ENCODE measurements at places on chromosomes 6 and 20. TPM values are rescaled to one million over a fixed set of nuclear protein-coding genes. Genes with fewer than 3 reads are reported as not detected.

DNA sequence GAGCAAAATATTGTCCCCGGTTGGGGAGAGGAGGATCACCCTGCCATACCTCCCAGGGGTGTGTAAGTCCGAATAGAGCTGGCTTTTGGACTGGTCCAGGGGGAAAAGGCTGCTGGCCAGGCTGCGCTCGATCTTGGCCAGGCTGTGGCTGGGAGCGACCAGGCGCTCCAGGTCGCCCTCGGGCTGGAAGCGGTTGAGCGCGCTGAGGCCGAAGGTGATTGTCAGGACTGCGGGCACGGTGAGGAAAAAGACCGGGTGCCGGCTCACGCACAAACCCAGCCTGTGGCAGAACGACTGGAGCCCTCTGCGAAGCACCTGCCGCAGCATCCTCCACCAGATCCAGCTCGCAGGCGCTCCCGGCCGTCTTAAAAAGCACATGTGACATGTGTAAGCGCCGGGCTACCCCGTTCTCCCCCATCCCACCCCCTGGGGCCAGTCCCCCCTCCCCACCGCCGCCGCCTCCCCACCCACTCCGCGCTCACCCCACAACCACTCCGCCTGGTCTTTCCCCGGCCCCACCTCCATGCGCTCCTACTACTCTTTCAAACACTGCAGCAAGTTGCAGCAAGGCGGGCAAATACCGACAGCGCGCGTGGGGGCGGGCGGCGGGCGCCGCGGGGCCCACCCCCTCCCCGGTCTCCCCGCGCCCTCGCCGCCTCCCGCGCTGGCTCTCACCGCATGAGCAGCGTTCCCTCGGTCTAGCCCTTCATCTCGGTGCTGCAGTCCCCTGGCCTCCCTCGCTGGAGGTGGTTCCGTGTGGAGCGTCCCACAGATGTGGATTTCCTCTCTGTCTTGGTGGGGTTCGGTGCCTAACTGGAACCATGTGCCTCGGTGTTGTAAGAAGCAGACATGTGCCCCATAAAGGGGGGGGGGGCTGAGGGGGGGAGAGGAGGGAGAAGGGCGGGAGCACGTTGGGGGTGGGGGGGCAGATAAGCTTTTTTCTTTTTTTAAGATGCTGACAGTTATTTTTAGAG lies 42.4 kb downstream of the PTCHD4 start:
- DNase-seq: no peak

DNA sequence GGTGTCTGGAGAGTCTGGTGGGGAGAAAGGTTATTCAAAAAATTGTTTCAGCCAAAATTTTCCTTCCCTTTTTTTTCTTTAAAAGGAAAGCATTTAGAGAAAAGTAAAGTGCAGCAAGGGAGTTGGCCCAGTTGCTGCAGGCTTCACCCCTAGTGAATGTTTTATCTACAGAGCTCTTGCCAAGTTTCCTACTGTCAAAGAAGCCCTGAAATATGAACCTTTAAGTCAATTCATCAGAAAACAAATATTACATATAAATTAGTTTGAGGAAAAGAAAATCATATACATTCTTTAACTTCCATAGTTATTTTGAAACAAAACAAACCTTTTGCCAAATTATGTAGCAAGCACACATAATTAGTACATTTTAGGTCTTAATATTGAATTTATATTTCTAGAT lies 25.0 kb upstream of the HMGCLL1 start:
- no peak for DNase-seq

DNA sequence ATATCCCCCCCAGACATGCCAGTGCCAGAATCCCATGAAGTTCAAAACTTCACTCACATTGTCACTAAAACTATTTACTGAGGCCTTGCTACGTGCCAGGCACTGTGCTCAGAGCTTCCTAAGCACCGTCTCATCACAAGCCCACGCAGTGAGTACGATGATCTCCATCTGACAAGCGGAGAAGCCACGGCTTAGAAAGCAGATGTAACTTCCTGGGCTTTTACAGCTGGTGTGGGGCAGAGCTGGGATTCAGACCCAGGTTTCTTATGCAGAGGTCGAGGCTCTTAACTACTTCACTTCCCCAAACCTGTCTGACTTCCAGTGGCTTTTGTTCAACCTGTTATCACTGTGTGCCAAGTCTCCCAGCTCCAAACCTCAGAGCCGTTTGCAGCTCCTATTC lies 8.3 kb downstream of the MDGA1 start:
- no peak for DNase-seq

GRCh38 chr6:106620931-106621672 lies 8.2 kb downstream of the RTN4IP1 start:
- no peak for DNase-seq

DNA sequence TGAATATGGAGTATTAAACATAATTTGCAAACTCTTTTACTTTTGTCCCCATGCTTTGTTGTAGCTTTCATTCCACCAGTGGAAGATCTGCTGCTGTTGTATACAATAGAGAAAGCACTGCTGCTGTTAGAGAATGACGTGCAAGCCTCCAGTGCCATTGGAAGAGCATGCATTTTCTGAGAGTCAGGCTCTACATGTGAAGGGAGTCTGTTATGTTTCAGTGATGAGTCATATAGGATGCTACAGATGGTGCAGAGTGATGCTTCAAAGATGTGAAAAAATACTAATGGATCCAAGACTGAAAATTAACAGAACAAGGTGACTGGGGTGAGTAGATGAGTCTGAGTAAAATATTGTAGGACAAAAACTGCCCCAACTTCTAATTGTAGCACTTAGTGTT lies 22.4 kb upstream of the BACH2 start:
- no peak for DNase-seq

GRCh38 chr20:45646875-45647274 lies 15.8 kb upstream of the WFDC9 start:
- no peak for DNase-seq

GRCh38 chr6:11538052-11538818 lies 686 bp downstream of the TMEM170B start:
- peak; percentile 48 for DNase-seq

- DNase-seq: no peak
These were observed 127.9 kb downstream of the SLC23A2 start for GRCh38 chr20:4873396-4873795.

GRCh38 chr20:45154183-45154582 lies 20.5 kb upstream of the PI3 start:
- DNase-seq: no peak

DNA sequence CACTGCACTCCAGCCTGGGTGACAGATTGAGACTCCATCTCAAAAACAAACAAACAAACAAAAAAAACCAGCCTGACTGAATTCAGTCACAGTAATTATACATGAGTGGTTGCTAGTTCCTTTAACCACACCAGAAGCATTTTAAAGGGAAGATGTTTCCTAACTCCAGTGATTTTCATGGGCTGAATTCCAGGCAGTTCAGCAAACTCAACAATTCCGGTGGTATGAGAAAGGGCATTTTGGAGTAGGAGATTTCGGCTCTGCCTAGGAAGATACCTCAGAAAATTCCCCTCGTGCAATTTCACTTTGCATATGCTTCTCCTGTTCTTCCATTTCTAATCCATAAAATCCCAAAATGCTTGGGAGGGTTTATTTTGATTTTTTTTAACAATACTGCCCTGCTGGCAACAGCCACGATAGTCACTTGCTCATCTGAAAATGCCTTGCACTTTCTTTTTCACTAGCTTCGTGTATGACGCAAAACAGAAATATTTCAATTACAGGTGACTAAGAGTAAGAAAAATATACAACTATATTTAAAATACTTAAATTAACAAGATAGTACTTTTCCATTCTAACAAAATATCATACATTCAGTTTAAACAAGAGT lies 48.3 kb upstream of the IPCEF1 start:
- no peak for DNase-seq

- DNase-seq: no peak
These were observed 47.7 kb downstream of the ZNF831 start for GRCh38 chr20:59211208-59211765.

DNA sequence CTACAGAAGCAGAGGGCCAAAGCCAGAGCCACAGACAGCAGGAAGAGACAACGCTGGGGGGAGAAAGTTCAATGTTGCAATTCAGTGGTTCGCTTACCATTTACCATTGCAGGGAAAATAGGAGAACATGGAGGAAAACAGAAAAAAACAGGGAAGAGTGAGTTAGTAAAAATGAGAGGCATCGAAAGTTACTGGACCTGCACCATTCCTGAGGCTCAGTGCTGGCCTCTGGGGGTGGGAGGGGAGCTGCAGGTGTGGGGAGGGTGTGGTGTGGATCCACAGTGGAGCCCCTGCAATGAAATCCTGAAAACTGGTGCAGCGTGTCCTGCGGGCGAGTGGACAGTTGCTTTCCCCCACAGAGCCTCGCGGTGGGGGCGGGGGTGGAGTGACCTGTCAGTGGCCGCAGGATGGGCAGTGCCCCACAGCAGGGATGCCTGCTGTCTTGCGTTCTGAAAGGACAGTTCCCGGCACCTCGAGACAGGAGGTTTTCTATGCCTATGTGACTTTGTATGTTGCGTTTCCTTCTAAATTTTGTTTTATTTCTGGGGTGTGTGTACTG lies 5.7 kb downstream of the TMEM181 start:
- no peak for DNase-seq

DNA sequence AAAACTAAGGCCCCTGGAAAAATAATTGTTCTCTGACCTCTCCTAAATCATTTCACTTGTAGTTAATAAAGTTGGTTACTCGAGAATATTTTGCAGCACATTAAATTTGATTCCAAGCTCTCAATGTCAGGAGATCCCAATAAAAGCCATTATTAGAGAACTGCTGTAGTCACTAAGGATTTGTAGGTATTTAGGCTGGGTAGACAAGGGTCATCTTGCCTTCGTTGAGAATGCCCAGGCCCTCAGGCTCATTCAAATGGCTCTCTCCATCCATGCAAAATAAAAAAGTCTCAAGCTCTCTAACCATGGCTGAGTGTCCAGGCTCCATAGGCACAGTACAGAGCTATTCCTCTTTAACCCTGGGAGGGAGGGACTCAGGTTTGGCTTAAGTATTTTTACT lies 117.0 kb upstream of the HMGCLL1 start:
- no peak for DNase-seq

GRCh38 chr6:17178754-17179529 lies 77.1 kb downstream of the STMND1 start:
- no peak for DNase-seq

DNA sequence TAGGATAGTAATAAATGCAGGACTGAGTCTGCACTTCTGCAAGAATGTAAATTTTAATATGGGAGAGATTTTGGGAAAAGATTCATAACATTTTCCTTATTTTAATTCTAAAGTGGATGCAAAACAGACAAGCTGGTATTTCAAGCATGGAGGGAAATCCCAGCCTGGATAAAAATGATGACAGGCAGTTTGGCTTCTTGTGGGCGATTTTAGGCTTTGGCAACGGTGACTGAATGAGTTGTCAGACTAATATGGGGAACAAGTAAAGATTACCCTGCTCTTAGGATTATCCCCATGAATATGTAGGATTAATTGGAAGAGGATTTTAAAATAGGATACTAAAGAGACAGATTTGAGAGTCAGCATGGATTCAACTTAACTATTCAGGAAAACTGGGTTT lies 21.0 kb downstream of the OGFRL1 start:
- DNase-seq: no peak

- no peak for DNase-seq
These were observed 4.0 kb upstream of the GABRR1 start for GRCh38 chr6:89221129-89221528.

GRCh38 chr6:2895072-2895471 lies 8.0 kb downstream of the SERPINB9 start:
- DNase-seq: no peak

GRCh38 chr20:41408986-41409385 lies 42.4 kb upstream of the EMILIN3 start:
- DNase-seq: no peak

- DNase-seq: no peak
These were observed 85.8 kb upstream of the AHI1 start for GRCh38 chr6:135583256-135583761.

DNA sequence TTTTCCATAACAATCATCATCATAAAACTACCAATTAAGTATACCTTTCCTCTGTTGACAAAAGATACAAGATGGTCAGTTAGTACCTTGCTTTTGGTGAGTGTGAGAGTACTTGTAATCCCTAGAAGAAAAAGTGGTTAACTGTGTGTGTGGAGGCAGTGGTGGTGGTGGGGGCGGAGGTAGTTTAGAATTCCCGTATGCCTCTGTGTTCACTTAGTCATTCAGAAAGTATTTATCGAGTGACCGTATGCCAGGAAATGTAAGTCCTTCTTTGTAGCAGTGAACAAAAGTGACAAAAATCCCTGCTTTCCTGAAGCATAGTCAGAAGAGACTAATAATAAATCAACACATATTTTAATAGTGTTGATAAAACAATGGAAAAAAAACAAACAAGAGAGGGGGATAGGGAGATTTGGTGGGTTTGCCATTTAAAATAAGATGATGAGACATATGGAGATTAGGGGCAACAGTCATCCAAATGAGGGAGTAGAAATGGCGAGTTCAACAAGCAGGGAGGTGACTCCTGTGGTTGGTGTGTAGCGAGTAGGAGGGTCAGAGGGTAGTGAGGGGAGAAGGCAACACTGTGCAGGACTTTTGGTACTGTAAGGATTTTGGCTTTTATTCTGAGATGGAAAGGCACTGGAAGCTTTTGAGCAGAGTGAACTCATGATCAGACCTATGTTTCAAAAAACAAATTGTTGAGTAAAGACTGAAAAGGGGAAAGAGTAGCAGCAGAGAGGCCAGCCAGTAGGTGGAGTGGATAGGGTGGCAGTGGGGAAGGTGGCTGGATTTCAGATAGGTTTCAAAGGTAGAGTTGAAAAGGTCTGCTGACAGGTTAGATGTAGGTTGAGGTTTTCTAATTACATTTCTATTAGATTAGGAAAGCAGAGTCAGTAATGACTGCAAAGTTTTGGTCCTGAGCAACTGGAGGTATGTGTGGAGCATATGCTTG lies 40.3 kb upstream of the SIM1 start:
- DNase-seq: no peak

DNA sequence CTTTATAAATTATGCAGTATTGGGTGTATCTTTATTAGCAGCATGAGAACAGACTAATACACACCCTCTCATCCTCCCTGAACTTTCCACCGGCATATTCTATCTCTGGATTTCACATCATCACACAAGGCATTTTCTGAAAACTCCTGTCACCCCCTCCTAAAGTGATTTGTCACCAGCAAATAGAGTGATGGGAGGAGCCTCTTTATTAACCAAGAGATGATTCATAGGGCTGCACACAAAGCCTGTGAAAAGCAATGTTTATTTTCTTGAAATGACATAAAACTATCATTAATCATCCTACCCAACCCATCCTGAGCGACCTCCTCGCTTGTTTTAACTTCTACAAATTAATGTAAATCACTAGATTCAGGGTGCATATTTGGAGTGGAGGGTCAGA lies 394.7 kb upstream of the SULF2 start:
- no peak for DNase-seq

SMIM29 gene
- 34.0 TPM for total RNA-seq

LAMA4 gene
- not detected for total RNA-seq

C6orf58 gene
- total RNA-seq: not detected

MYCT1 gene
- total RNA-seq: not detected

TCF15 gene
- total RNA-seq: not detected

FOXQ1 gene
- total RNA-seq: not detected

NCOA3 gene
- total RNA-seq: 75.8 TPM

TGIF2 gene
- 40.9 TPM for total RNA-seq

HSP90AB1 gene
- total RNA-seq: 1,112 TPM

CLDN20 gene
- total RNA-seq: not detected

CPNE5 gene
- 0.79 TPM for total RNA-seq

CLPSL1 gene
- total RNA-seq: not detected

Measured in activated CD8-positive, alpha-beta memory T cell treated with anti-CD3 and anti-CD28 coated beads, Interleukin-2, amount 10 ng/mL, durations not matched to agents 7 days and 5 days (primary cell).